Activated T-helper 9 cell treated with anti-CD3 and anti-CD28 coated beads, Interleukin-2, amount 50 U/mL, for 16 hours (primary cell): ENCODE measurements at places on chromosomes 13 and 19.

- no peak for DNase-seq
These were observed 11.9 kb upstream of the C13orf42 start for GRCh38 chr13:51122868-51123566.

- DNase-seq: no peak
These were observed 60.1 kb upstream of the MYCBP2 start for GRCh38 chr13:77386880-77387606.

DNA sequence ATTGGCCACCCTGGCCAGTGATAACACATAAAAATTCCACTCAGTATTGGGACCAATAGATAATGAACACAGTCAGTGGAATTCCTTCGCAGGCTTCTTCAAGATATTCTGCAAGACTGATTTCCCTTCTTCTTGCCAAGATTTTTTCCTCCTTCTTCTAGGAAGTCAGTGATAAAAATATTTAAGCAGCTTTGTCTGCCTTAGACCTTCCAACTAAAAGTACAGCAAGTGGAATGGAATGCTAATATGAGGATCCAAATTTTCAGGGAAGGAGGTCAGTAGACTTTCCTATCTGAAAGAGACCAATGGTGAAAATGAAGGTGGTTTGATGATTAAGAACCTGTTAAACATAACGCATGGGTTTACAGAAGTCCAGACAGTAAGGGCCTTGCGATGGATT lies 9.6 kb downstream of the STARD13 start:
- no peak for DNase-seq

DNA sequence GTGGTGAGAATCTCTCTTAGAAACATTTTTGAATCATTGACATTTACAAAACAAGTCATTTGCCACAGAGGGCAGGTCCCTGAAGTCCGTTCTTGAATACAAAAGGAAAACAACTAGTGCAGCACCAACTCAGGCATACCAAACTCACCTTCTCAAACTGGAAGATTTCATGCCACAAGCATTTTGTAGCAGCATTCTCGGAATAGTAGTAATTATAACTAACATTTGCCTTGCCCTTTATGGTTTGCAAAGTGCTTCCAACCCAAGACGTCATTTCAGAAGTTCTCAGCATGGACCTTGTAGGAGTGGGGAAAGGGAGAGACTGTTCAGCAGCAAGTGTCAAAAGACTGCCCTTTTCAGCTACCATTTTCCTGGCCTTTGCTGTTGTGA lies 344.6 kb downstream of the RFC3 start:
- DNase-seq: no peak

DNA sequence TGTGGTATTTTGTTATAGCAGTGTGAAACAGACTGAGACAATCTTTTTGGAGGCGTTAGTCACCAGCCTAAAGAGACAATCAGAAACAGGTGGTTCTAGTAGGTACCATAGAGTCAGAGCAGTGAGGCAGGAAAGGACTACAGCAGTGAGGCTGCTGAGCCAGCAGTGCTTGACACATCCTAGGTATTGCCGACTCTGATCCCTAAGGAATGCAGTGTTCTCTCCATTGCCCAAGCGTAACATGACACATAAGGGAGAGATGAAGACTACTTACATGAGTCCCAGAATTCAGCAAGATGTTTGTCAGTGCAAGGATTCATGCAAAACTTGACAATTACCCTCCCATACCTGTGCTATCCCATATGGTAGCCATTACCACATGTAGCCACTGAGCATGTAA lies 62.4 kb upstream of the XPO4 start:
- no peak for DNase-seq

DNA sequence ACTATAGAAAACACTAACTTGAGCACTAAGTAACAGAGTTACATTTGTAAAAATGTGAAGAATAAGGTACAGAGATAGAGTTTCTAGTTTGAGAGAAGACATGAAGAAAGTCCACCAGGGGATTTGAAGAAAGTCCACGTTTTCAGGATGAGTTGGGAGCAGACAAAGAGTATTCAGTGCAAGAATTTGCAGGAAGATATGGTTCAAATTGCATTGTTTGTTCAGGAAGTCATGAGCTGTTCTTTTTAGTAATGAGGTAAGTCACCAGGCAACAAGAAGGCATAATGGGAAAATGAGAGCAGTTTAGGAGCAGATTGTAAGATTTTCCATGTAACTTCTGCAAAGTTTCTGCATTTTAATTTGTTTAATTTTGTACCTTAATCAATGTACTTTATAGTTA lies 618.0 kb downstream of the DACH1 start:
- DNase-seq: no peak

DNA sequence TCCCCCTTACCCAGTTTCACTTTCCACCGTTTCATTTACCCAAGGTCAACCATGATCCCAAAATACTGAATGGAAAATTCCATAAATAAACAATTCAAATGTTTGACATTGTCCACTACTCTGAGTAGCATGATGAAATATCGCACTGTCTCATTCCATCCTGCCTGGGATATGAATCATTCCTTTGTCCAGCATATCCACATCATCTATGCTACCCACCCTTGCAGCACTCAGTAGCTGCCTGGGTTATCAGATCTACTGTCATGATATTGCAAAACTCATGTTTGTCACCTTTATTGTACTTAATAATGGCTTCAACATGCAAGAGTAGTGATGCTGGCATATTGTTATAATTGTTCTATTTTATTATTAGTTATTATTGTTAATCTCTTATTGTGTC lies 263.9 kb upstream of the NBEA start:
- no peak for DNase-seq

DNA sequence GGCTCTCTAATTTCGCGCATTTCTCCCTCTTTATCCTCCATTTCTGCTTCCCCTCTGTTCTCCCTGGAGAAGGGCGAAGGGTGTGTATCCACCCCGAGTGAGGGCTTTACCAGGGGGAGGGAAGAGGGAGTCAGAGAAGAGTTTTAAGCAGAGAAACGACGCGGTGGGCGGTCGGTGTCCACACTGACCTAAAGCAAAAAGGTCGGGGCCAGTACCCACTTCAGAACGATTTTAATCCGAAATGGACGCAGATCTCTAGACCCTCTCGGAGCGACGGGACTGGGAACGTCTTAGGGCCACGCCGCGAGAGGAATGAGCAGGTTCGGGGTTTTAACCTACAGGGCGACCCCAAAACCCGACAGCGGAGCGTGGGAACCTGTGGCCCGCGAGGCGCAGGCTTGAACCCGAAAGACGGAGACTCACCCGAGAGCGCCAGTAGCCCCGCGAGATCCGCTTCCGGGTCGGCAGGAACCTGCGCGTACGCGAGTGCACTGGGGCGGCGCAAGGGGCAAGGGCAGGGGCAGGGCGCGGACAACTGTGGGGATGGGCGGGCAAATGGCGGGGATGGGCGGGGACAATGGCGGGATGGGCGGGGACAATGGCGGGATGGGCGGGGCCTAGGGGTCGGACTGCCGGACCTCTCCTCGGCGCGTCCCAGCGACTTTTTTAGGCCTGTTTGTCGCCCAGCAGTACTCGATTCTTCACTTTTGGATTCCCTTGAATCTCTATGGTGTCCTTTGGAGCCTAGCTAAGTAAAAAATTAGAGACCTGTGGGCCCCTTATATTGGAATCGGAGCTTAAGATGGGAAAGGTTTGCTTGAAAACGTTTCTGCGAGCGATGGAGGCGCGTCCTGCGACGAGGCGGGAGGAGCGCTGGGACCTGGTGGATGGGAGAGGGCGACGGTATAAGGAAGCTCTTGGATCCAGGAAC lies at the start of gene ZNF677:
Gene ZNF677, minus strand, starts transcription at position 463 of the 931 bp plus-strand sequence. CDS start 3,323 bp downstream, outside the sequence.
- peak; percentile 73 for DNase-seq

- DNase-seq: no peak
These were observed 493.3 kb downstream of the LMO7 start for GRCh38 chr13:76129305-76130000.

DNA sequence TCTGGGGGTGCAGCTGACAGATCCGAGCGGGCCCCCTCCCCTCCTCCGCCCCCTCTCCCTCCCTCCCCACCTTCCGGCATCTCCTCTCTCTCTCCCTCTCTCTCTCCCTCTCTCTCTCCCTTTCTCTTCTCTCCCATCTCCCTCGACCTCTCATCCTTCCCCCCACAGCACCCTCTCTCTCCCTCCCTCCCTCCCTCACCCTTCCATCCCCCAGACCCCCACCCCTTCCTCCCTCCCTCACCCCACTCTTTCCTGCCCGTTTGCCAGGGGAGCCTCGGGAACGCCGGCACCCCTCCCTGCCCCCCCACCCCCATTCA lies 666 bp downstream of the CELF5 start:
- no peak for DNase-seq

DNA sequence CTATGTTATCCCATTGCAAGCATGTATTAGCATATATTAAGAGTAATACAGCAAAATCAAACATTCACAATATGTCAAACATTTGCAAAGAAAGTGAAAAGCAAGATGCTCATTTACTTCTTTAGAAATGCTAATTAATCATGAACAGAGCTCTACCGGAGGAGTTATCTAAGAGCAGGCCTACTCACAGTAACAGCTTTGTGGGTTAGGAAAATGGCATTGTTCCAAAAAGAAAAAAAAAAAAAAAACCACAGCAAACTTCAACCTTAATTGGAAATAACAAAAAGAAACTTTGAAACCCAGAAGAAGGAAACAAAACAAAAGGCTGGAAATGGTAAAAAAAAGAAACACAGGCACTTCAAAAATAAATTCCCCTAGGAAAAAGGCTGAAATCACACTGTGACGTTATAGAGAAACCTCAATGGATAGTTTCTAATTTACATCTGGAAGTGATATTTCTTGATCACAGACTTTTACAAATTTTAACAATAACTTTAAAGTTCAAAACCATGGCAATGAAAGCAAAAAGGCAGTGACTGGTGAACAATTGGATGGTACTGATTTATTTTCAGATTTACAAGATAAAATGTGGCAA lies 1236.8 kb upstream of the SPRY2 start:
- DNase-seq: no peak

GRCh38 chr13:101406791-101407190 lies 9.5 kb downstream of the NALCN start:
- DNase-seq: no peak

- no peak for DNase-seq
These were observed 6.5 kb upstream of the DOCK6 start for GRCh38 chr19:11268783-11269267.

DNA sequence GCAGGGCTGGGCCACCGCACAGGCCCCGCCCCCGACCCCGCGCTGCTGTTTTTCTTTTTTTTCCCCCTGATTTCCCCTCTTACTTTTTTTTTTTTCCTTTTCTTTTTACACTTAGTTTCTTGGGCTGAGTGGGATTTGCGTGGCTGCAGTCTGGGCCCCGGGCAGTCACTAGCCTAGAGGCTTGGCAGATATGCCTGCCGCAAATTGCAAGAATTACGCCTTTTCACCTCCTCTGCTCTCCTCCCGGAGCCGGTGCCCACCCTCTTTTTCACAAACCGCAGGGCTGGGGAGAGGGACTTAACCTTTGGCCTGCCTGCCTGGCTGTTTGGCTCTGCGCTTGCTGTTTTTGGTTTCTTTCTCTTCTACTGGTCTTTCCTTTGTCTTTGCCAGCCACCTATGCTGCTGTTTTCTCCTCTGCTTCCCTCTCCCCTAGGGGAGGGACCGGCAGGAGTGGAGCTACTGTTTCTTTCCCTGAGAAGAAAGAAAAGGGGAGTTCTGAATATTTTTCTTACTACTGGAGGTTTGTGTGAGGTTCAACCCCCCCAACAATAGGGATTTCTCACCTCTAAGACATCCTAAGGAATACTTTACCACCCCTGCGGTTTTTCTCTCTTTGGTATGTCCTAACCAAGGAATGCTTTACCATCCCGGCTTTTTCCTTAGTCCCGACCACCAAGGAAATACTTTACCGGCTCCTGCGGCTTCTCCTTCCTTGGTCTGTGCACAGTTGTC lies 11.0 kb downstream of the ZNF552 start:
- no peak for DNase-seq

DNA sequence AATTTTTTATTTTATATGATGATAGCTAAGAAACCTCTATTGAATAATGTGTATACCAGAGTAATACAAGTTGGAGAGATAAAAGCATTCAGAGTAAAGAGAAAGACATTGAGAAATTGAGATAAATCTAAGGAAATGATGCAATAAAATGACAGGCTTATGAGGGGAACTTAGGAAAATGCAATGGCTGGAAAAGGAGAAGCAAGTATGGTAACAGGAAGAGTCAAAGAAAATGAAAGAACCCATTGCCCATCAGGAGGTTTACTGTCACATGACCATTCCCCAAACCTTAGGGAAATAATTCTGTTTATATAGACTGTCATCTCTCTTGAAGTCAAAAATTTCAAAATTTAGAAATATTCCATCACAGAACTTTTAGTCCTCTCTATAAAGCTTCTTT lies 808.0 kb upstream of the PRR20A start:
- DNase-seq: no peak

GRCh38 chr13:51596541-51596940 lies 12.3 kb downstream of the WDFY2 start:
- DNase-seq: no peak

- no peak for DNase-seq
These were observed 556.8 kb upstream of the SLITRK1 start for GRCh38 chr13:84439108-84439507.

DNA sequence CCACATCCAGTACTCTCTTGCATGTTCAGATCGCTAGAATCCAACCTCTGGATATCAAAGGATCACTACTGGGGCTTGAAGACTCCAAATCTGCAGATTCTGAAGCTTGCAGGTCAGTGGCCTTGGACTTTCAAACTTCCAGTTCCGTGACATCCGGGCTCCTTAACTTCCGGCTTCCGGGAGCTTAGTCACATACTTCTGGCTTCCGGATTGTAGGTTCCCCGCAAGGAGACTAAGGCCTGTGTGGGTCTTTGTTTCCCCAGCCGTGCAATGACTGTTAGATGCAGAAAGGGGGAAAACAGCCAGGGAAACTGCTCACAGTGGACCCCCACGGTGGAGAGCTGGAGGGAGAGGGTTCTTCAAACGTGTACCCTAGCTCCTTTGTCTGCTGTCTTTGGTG lies 41.4 kb downstream of the ZNF333 start:
- no peak for DNase-seq

DNA sequence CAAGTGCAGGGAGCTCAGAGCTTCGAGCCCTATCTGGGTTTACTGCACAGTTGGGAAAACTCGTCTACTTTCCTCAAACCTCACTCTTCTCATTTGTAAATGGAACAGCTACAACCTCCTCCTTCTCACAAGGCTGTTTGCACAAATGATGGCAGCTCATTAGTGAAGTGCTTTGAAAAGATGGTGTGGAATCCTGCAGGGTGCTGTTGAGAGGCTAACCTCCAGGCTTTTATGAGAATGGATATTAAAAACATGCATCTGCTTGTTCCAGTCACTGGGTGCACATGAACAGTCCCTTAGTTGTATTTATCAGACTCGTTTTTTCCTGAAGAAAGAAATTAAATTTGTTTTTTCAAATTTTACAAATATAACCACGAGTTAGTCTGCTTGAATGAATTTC lies 36.6 kb downstream of the PCDH8 start:
- DNase-seq: no peak

DNA sequence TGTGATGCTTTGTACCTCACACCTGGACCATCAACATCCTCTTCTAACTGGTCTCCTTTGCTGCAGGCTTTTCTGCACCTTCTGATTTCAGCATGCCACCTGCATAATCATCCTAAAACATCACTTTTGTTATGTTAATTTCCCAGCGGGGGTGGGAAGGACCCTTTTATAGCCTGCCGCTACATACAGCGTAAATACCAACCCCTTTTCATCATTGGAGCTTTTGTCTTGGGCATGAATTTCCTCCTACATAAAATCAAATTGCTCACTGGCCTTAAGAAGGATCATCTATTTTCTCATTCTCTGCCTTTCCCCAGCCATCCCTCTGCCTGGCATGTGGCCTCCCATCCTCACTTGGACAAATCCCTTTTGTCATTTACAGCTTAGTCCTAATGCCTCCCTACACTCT lies 124.7 kb downstream of the RBM26 start:
- DNase-seq: no peak

- DNase-seq: no peak
These were observed 8.1 kb downstream of the PAK4 start for GRCh38 chr19:39133431-39134270.
